ENCODE measurements at places on chromosomes 4 and X. TPM values are rescaled to one million over a fixed set of nuclear protein-coding genes. Genes with fewer than 3 reads are reported as not detected.

The MAGEB17 gene
- not detected for total RNA-seq

The SASH3 gene
- 2.9 TPM for total RNA-seq

DNA sequence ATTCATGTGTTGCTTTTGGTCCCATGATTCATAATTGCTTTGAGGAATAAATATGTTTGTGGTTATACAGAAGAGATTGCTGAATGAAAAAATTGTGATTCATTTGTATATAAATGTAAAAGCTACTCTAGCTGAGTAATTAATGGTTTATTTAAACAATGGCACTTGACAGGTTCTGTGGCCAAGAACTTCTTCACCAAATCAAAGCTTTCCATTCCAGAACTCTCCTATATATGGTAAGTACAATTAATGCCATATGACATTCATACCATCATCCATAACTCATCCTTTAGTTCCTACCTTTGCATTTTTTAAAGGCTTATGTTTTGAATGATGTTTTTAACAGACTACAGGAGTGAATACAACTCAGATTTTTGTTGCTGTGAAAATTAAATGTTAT, 105.8 kb downstream of the REPS2 start:
- H3K27me3 ChIP-seq, result peaks cover 3% of the 10 kb centered on the region
- no peak overlapping the region for H3K27ac ChIP-seq
- DNase-seq, result no peak
- H3K4me1 ChIP-seq, result no peaks in the 10 kb centered on the region

- DNase-seq, result no peak
- H3K27me3 ChIP-seq, result no peaks in the 10 kb centered on the region
- no peak overlapping the region for H3K27ac ChIP-seq
- H3K4me3 ChIP-seq, result no peak overlapping the region
- H3K4me1 ChIP-seq, result no peaks in the 10 kb centered on the region
- no peaks in the 10 kb centered on the region for H3K36me3 ChIP-seq
Observed at GRCh38 chr4:16788868-16789267, 109.6 kb downstream of the LDB2 start.

GRCh38 chr4:43339435-43339834, 446.9 kb downstream of the GRXCR1 start:
- no peak overlapping the region for H3K4me3 ChIP-seq
- no peaks in the 10 kb centered on the region for H3K27me3 ChIP-seq
- no peaks in the 10 kb centered on the region for H3K36me3 ChIP-seq
- no peak overlapping the region for H3K27ac ChIP-seq
- H3K4me1 ChIP-seq, result no peaks in the 10 kb centered on the region

GRCh38 chr4:123838474-123838873, 441.9 kb downstream of the SPRY1 start:
- H3K36me3 ChIP-seq, result no peaks in the 10 kb centered on the region
- no peak overlapping the region for H3K4me3 ChIP-seq
- H3K27me3 ChIP-seq, result no peaks in the 10 kb centered on the region
- DNase-seq, result no peak
- no peaks in the 10 kb centered on the region for H3K4me1 ChIP-seq

- DNase-seq, result no peak
- H3K27me3 ChIP-seq, result no peaks in the 10 kb centered on the region
- H3K4me3 ChIP-seq, result no peak overlapping the region
- no peaks in the 10 kb centered on the region for H3K36me3 ChIP-seq
- no peak overlapping the region for H3K27ac ChIP-seq
- H3K4me1 ChIP-seq, result no peaks in the 10 kb centered on the region
Observed at GRCh38 chr4:153595894-153596601, 88.0 kb upstream of the TLR2 start.

Data from colonic mucosa (tissue), 4 donors.